Spleen (tissue), 13 donors: ENCODE measurements at places on chromosomes 11 and 22. TPM values are rescaled to one million over a fixed set of nuclear protein-coding genes. Genes with fewer than 3 reads are reported as not detected.

OR52N4 gene
- total RNA-seq = 1.0 TPM

OR8B3 gene
- not detected for total RNA-seq

SLC35E4 gene
- 6.1 TPM for total RNA-seq

FDXACB1 gene
- total RNA-seq = 3.7 TPM

STIP1 gene
- 66.9 TPM for total RNA-seq

RIMBP3C gene
- total RNA-seq = 1.5 TPM

- peaks cover 35% of the 10 kb centered on the region for H3K4me1 ChIP-seq
- peaks cover 16% of the 10 kb centered on the region for H3K27me3 ChIP-seq
- H3K4me3 ChIP-seq = no peak overlapping the region
- H3K36me3 ChIP-seq = no peaks in the 10 kb centered on the region
- no peak for DNase-seq
Measured at GRCh38 chr11:46342239-46342638, 5.0 kb upstream of the DGKZ start.

- no peaks in the 10 kb centered on the region for H3K27me3 ChIP-seq
- no peak overlapping the region for H3K27ac ChIP-seq
- H3K36me3 ChIP-seq = no peaks in the 10 kb centered on the region
- H3K4me3 ChIP-seq = no peak overlapping the region
Measured at GRCh38 chr11:97860237-97860636, 1160.5 kb upstream of the CNTN5 start.

GRCh38 chr11:12707500-12707880, 33.3 kb downstream of the TEAD1 start:
- no peak overlapping the region for H3K4me3 ChIP-seq
- H3K4me1 ChIP-seq = no peaks in the 10 kb centered on the region
- DNase-seq = no peak
- no peaks in the 10 kb centered on the region for H3K36me3 ChIP-seq
- no peak overlapping the region for H3K27ac ChIP-seq

GRCh38 chr11:71452199-71453036, 585 bp upstream of the NADSYN1 start:
- H3K4me1 ChIP-seq = peaks cover 68% of the 10 kb centered on the region
- H3K4me3 ChIP-seq = peak overlapping the region; percentile 89
- H3K36me3 ChIP-seq = peaks cover 26% of the 10 kb centered on the region
- H3K27ac ChIP-seq = peak overlapping the region; percentile 92
- H3K27me3 ChIP-seq = no peaks in the 10 kb centered on the region

DNA sequence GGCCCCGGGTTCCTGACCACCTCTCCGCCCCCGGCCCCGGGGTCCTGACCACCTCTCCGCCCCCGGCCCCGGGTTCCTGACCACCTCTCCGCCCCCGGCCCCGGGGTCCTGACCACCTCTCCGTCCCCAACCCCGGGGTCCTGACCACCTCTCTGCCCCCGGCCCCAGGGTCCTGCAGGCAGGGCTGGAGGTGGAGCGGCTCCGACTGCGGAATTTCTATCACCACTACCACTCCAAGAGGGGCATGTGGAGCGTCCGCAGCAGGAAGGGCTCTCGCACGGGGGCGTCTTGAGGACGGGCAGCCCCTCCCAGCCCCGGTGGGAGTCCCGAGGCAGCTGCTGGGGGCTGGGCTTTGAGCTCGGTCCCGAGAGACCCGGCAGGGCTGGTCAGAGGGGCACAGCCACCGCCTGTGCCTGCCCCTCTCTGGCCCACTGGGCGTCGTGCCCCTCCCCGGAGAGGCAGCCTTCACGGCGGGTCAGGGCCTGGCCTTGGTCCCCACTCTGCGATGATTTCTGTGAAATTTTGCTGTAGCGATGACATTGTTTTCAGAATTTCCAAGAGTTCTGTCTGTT, 12.3 kb downstream of the B4GALNT4 start:
- H3K36me3 ChIP-seq = no peaks in the 10 kb centered on the region
- H3K27ac ChIP-seq = no peak overlapping the region
- no peak for DNase-seq
- no peaks in the 10 kb centered on the region for H3K27me3 ChIP-seq

GRCh38 chr22:43477966-43478365, 66.2 kb downstream of the MPPED1 start:
- no peaks in the 10 kb centered on the region for H3K27me3 ChIP-seq
- H3K4me1 ChIP-seq = peaks cover 9% of the 10 kb centered on the region
- H3K36me3 ChIP-seq = no peaks in the 10 kb centered on the region
- peak; percentile 53 for DNase-seq
- H3K4me3 ChIP-seq = no peak overlapping the region

- H3K4me3 ChIP-seq = no peak overlapping the region
- no peak for DNase-seq
- H3K27me3 ChIP-seq = no peaks in the 10 kb centered on the region
- no peaks in the 10 kb centered on the region for H3K4me1 ChIP-seq
- H3K27ac ChIP-seq = no peak overlapping the region
Measured at GRCh38 chr22:27385261-27385998, 416.1 kb downstream of the MN1 start.

GRCh38 chr22:40107851-40108378, 69.8 kb upstream of the TNRC6B start:
- no peaks in the 10 kb centered on the region for H3K36me3 ChIP-seq
- DNase-seq = no peak
- no peak overlapping the region for H3K27ac ChIP-seq
- H3K4me1 ChIP-seq = peaks cover 54% of the 10 kb centered on the region
- H3K27me3 ChIP-seq = no peaks in the 10 kb centered on the region

- H3K27me3 ChIP-seq = no peaks in the 10 kb centered on the region
- no peaks in the 10 kb centered on the region for H3K36me3 ChIP-seq
- H3K27ac ChIP-seq = no peak overlapping the region
- H3K4me1 ChIP-seq = no peaks in the 10 kb centered on the region
- no peak overlapping the region for H3K4me3 ChIP-seq
- no peak for DNase-seq
Measured at GRCh38 chr11:113504586-113504985, 29.4 kb upstream of the DRD2 start.
